ENCODE measurements at places on chromosomes 6 and 20.

GRCh38 chr6:158837684-158838625, 18.8 kb upstream of the EZR start:
- DNase-seq, result no peak

DNA sequence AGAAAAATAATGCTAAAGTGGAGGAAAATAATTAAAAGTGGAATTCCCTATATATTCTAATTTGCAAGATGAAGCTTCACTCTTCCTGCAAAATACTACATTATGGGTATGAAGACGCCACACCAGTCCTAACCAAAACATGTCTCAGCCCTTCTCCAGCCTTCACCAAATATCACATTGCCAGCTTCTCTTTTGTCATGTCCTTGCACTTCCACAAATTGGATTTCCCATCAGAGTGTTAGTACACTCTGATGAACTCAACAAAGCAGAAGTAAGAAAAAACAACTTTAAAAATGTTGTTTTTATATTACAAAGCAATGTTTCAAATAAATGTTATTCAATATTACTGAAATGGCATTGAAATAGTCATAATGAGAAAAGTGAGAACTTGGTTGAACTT, 62.4 kb upstream of the RNF146 start:
- DNase-seq, result no peak

DNA sequence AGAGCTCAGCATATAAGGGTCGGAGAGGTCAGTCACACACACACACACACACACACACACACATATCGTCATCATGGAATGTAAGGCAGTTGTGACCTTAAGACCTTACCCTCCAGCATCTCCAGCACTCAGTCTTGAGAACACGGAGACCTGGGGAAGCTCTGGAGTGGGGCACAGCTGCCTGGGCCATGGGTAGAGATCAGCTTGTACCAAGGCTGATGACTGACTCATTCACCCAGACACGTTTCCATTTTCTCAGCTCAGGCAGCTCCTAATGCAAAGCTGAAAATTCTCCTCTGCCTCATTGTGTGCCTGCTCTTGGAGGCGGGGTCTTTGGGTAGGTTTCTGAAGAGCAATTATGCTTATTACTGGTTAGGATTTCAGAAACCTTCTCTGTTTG, 38.3 kb upstream of the PDYN start:
- no peak for DNase-seq

GRCh38 chr6:1088492-1089001, 223.4 kb upstream of the FOXQ1 start:
- DNase-seq, result no peak
